Right atrium auricular region (tissue), 2 donors: ENCODE measurements at places on chromosomes 4 and X. TPM values are rescaled to one million over a fixed set of nuclear protein-coding genes. Genes with fewer than 3 reads are reported as not detected.

Gene SPOCK3
- total RNA-seq, result not detected

Gene PDE6B
- 4.6 TPM for total RNA-seq

Gene CENPVL1
- not detected for total RNA-seq

Gene RRAGB
- total RNA-seq, result 7.2 TPM

Gene TRPC5OS
- total RNA-seq, result 0.15 TPM

Gene ARR3
- not detected for total RNA-seq

Gene PRSS12
- 0.12 TPM for total RNA-seq

DNA sequence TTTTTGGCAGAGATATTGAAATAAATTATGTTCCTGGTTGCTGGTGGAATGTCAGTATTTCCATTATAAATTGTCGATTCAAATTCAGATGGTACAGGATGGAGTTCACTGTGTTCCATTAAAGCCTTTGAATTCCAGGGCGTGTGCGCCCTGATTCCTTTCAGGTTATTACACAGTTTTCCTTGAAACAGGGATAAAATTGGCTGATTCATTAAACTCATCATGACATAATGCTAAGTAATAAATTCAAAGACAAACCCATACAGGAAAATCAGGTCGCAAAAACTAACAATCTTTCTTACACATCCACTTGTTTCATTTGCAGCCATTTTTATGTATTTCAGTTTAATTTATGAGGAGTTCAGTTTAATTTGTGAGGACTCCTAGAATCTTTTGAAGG is 51.1 kb downstream of the RWDD4 start:
- H3K27me3 ChIP-seq, result no peaks in the 10 kb centered on the region
- no peaks in the 10 kb centered on the region for H3K36me3 ChIP-seq
- no peak for DNase-seq
- no peak overlapping the region for H3K4me3 ChIP-seq

DNA sequence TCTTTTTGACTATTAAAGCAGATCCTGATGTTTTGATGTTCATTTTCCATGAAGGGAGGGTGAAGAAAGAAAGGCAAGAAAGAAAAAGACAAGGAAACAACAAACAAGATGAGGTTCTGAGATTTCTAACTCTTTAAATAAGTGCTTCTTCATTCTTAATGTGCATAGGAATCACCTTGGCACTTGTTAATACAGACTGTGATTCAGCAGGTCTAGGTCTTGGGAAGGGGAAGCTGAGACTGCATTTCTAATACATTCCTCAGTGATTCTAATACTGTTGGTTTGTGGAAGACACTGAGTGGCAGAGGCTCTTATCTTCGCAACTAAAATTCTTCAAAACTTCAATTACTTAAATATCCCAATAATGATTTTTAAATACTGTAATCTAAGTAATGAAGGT is 95.2 kb upstream of the NAP1L5 start:
- H3K27ac ChIP-seq, result no peak overlapping the region
- no peak overlapping the region for H3K4me3 ChIP-seq
- no peaks in the 10 kb centered on the region for H3K4me1 ChIP-seq
- H3K36me3 ChIP-seq, result peaks cover 11% of the 10 kb centered on the region

- no peak overlapping the region for H3K4me3 ChIP-seq
- no peaks in the 10 kb centered on the region for H3K27me3 ChIP-seq
- no peaks in the 10 kb centered on the region for H3K4me1 ChIP-seq
- H3K27ac ChIP-seq, result no peak overlapping the region
Observed at GRCh38 chrX:45320191-45320590, 119.5 kb upstream of the DIPK2B start.

DNA sequence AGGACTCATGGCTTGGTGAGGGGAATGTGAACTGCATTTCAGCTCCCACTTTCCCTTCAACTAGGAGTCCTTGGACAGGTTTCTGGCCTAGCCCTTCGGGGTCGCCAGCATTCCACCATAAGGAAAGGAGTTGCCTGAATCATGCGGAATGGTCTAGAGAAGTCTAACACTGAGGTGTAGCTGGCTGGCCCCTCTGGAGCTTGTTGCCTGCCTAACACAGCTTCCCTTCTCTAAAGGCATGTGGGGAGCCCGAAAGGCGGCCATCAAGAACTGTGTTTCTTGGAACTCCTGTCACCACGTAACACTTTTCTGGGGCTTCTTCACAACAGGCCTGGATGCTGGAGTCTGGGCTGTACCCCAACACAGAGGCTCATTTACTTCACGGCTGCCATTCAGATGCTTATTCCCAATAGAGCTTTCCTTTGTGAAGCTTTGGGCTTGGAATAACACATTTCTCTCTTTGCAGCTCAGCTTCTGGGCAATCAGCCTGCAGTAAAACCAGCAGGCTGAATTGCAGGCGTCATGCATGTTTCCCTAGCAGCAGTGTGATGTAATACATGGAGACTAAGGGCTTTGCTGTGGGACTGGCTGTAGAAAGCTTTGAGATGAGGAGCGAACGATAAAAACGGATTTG is 5.4 kb downstream of the GABRQ start:
- no peak overlapping the region for H3K4me3 ChIP-seq
- no peaks in the 10 kb centered on the region for H3K36me3 ChIP-seq
- no peak for DNase-seq
- peaks cover 4% of the 10 kb centered on the region for H3K4me1 ChIP-seq

- no peaks in the 10 kb centered on the region for H3K36me3 ChIP-seq
- no peak for DNase-seq
Observed at GRCh38 chr4:83170952-83171399, 56.4 kb upstream of the PLAC8 start.

DNA sequence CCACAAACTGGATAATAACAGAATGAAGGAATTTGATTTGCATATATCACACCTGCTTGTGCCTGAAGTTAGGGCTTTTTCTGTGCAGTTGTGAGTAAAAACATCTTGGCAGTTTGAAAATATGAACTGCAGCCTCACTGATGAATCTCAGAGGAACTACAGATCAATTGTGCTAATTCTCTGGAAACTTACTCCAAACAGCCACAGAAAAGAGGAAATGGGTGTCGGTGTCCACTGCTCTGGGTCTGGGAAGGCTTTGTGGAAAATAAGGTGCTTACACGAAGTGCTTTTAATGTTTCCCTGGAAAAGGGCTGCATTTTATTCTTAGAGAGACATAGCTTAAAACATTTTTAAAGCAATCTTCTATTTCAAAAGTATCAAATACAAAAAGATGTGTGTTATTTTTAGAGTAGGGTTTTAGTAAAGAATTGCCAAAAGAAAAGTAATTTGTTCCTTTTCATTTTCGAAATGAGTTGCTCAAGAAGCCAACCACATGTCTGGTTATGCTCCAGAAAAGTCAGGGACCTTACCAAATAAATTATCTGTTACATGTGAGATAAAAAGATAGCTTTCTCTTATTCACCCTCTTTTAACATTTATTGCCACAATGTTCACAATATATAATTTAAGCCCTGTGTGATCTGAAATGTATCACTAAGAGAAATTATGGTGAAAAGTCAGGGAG is 240.1 kb downstream of the FRAS1 start:
- no peaks in the 10 kb centered on the region for H3K27me3 ChIP-seq
- H3K27ac ChIP-seq, result no peak overlapping the region
- H3K4me1 ChIP-seq, result no peaks in the 10 kb centered on the region
- no peaks in the 10 kb centered on the region for H3K36me3 ChIP-seq
- H3K4me3 ChIP-seq, result no peak overlapping the region
- no peak for DNase-seq

- no peak overlapping the region for H3K4me3 ChIP-seq
- no peak overlapping the region for H3K27ac ChIP-seq
- H3K4me1 ChIP-seq, result no peaks in the 10 kb centered on the region
- no peak for DNase-seq
Observed at GRCh38 chrX:13014111-13015096, 30.0 kb downstream of the FAM9C start.

GRCh38 chr4:182576601-182577289 is 333.5 kb downstream of the TENM3 start:
- DNase-seq, result no peak
- H3K36me3 ChIP-seq, result no peaks in the 10 kb centered on the region
- no peak overlapping the region for H3K27ac ChIP-seq
- H3K4me3 ChIP-seq, result no peak overlapping the region
- no peaks in the 10 kb centered on the region for H3K27me3 ChIP-seq
- H3K4me1 ChIP-seq, result no peaks in the 10 kb centered on the region

GRCh38 chr4:153266988-153267387 is 62.7 kb downstream of the TRIM2 start:
- no peak for DNase-seq
- H3K4me1 ChIP-seq, result peaks cover 15% of the 10 kb centered on the region
- no peaks in the 10 kb centered on the region for H3K36me3 ChIP-seq
- no peaks in the 10 kb centered on the region for H3K27me3 ChIP-seq
- H3K4me3 ChIP-seq, result no peak overlapping the region

GRCh38 chrX:66014556-66014955 is 25.3 kb downstream of the VSIG4 start:
- H3K4me1 ChIP-seq, result no peaks in the 10 kb centered on the region
- no peak overlapping the region for H3K27ac ChIP-seq
- H3K4me3 ChIP-seq, result no peak overlapping the region
- no peaks in the 10 kb centered on the region for H3K27me3 ChIP-seq

GRCh38 chr4:126427853-126428252 is 1113.1 kb downstream of the FAT4 start:
- H3K4me3 ChIP-seq, result no peak overlapping the region
- H3K27ac ChIP-seq, result no peak overlapping the region
- H3K27me3 ChIP-seq, result no peaks in the 10 kb centered on the region
- H3K4me1 ChIP-seq, result no peaks in the 10 kb centered on the region
- no peaks in the 10 kb centered on the region for H3K36me3 ChIP-seq

- H3K4me1 ChIP-seq, result no peaks in the 10 kb centered on the region
- H3K27me3 ChIP-seq, result no peaks in the 10 kb centered on the region
- H3K27ac ChIP-seq, result no peak overlapping the region
Observed at GRCh38 chr4:36235306-36235705, 9.0 kb downstream of the ARAP2 start.

GRCh38 chr4:146674829-146675570 is 36.3 kb downstream of the POU4F2 start:
- no peaks in the 10 kb centered on the region for H3K36me3 ChIP-seq
- H3K4me1 ChIP-seq, result no peaks in the 10 kb centered on the region
- H3K27me3 ChIP-seq, result no peaks in the 10 kb centered on the region
- H3K27ac ChIP-seq, result no peak overlapping the region

DNA sequence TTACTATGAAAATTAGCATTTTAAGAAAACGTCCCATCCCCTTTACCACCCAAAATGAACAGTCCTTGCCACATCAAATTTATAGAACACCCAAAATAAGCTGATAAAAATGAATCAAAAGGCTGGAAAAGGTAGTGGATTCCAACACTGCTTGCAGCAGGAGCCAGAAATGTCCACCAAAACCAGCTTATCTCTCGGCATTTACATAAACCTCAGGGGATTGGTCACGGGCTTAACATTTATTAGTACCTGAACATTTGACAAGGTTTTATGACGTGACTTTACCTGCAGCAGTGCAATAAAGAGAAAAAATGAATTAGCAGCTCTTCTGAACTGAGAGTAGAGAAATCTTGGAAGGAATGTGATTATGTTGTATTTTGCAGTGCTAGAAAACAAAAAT is 31.6 kb downstream of the ATP8A1 start:
- no peaks in the 10 kb centered on the region for H3K27me3 ChIP-seq
- no peak for DNase-seq
- H3K4me1 ChIP-seq, result peaks cover 17% of the 10 kb centered on the region
- H3K27ac ChIP-seq, result no peak overlapping the region
- no peaks in the 10 kb centered on the region for H3K36me3 ChIP-seq
- no peak overlapping the region for H3K4me3 ChIP-seq

DNA sequence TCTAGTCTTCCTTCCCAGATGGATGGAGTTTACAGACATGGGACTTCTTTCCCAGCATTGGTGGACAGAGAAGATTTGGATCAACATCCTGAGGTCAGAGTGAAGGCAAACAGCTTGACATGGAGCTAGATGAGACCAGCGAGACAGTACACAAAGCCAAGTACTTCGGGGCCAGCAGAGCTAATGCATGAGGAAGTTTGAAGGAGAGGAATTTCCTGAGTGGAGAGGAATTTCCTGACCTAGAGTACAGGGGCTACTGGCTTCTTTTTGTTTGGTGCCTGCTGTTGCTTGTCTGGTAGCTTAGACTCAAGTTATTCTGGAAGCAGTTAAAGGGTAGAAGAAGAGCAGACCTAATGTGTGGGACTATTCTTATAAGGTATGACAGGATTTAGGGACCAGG is 69.1 kb upstream of the EOLA2 start:
- H3K36me3 ChIP-seq, result no peaks in the 10 kb centered on the region
- H3K27ac ChIP-seq, result no peak overlapping the region
- no peak for DNase-seq

GRCh38 chr4:146640021-146640464 is 1.4 kb downstream of the POU4F2 start:
- no peak overlapping the region for H3K27ac ChIP-seq
- no peaks in the 10 kb centered on the region for H3K36me3 ChIP-seq
- H3K4me3 ChIP-seq, result no peak overlapping the region
- H3K27me3 ChIP-seq, result peaks cover 21% of the 10 kb centered on the region

DNA sequence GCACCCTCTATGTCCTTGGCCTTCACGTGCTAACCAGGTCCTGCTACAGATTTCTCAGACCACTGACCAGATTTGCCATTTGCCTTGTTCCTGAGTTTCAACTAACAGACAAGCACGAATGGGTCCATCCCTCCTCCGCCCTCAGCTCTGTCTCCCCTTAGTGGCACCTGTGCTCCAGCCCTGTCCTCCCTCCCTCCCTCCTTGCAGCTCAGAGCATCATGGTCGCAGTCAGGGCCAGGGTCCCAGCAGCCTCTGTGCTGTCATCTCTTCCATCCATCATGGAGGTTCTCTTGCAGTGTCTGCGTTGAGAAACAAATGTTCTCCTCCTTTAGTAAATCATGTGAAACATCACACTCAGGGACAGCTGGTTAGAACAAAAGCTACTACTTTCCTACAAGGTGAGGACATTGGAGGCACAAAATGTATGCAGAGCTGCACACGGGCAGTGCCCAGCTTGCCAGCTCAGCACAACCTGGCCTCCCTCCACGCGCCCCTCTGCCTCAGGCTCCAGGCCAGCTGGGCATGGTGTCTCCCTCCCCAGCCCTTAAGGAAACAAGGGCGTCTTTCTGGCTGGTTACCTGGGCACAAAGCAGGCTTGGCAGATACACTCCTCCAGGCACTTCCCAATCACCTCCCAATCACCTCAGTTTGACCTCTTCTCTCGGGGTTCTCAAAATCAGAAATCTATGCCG is 79.5 kb upstream of the ATP6AP2 start:
- H3K36me3 ChIP-seq, result no peaks in the 10 kb centered on the region
- no peak overlapping the region for H3K27ac ChIP-seq
- DNase-seq, result no peak
- H3K27me3 ChIP-seq, result no peaks in the 10 kb centered on the region
- no peak overlapping the region for H3K4me3 ChIP-seq

DNA sequence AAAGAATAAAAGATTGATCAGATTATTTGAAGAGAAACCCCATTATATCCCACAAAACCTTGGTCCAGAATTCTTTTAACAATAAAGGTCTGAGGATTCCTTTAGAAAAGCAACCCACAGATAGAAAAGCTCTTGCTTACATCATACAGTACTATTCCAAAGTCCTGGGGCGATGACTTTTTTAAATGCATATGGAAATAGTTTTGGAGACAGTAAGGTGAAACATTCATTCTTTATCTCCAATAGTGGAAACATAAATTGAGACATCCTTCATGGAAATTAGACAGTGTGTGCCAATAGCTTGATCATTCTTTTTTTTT is 85.7 kb upstream of the UCP1 start:
- H3K4me1 ChIP-seq, result no peaks in the 10 kb centered on the region
- H3K27ac ChIP-seq, result no peak overlapping the region
- H3K4me3 ChIP-seq, result no peak overlapping the region
- H3K27me3 ChIP-seq, result no peaks in the 10 kb centered on the region
- peaks cover 37% of the 10 kb centered on the region for H3K36me3 ChIP-seq

GRCh38 chrX:9683350-9683749 is 82.3 kb downstream of the GPR143 start:
- H3K4me1 ChIP-seq, result no peaks in the 10 kb centered on the region
- H3K27me3 ChIP-seq, result no peaks in the 10 kb centered on the region
- DNase-seq, result no peak
